ENCODE measurements at places on chromosomes 2 and 18. TPM values are rescaled to one million over a fixed set of nuclear protein-coding genes. Genes with fewer than 3 reads are reported as not detected.

Gene SNED1
- 84.5 TPM for total RNA-seq

Gene SYT4
- not detected for total RNA-seq

Gene ARHGAP25
- total RNA-seq: 4.3 TPM

Gene GPR39
- total RNA-seq: 0.90 TPM

Gene CIB4
- total RNA-seq: not detected

Gene PRSS56
- total RNA-seq: not detected

Gene FIGN
- total RNA-seq: 0.36 TPM

Gene REG3G
- total RNA-seq: not detected

Gene VWA3B
- total RNA-seq: not detected

Gene CNNM3
- 3.8 TPM for total RNA-seq

Gene KCNG2
- total RNA-seq: 2.3 TPM

Gene CDK15
- not detected for total RNA-seq

Gene TMEM200C
- total RNA-seq: not detected

Gene POTEF
- total RNA-seq: not detected

Gene ASXL3
- total RNA-seq: not detected

Gene SNTG2
- total RNA-seq: not detected

Gene SLC30A3
- not detected for total RNA-seq

Gene MC2R
- not detected for total RNA-seq

Gene SATB2
- total RNA-seq: 1.3 TPM

Gene TBC1D8
- total RNA-seq: 9.4 TPM

Gene ANO7
- 1.6 TPM for total RNA-seq

Gene BOLL
- total RNA-seq: not detected

Gene FBXO15
- total RNA-seq: not detected

Gene SLC40A1
- total RNA-seq: 5.2 TPM

Gene GPBAR1
- not detected for total RNA-seq

Gene C2orf66
- not detected for total RNA-seq

Gene IL36RN
- not detected for total RNA-seq

Gene PDE1A
- 206 TPM for total RNA-seq

Gene COL3A1
- total RNA-seq: 10,579 TPM

Gene GPR155
- total RNA-seq: 6.0 TPM

Gene EVX2
- total RNA-seq: not detected

Gene TTR
- not detected for total RNA-seq

Gene FHOD3
- under 0.01 TPM for total RNA-seq

Gene FTCDNL1
- not detected for total RNA-seq

Gene CD8B
- total RNA-seq: not detected

Gene IL1RN
- not detected for total RNA-seq

Gene LHCGR
- not detected for total RNA-seq

Gene ITPRIPL1
- total RNA-seq: not detected

Gene ABCB11
- 0.65 TPM for total RNA-seq

Gene ALPP
- total RNA-seq: not detected

Gene PLCL1
- 21.2 TPM for total RNA-seq

All from cardiac atrium fibroblast (primary cell).